ENCODE measurements at places on chromosomes 11 and 22.

DNA sequence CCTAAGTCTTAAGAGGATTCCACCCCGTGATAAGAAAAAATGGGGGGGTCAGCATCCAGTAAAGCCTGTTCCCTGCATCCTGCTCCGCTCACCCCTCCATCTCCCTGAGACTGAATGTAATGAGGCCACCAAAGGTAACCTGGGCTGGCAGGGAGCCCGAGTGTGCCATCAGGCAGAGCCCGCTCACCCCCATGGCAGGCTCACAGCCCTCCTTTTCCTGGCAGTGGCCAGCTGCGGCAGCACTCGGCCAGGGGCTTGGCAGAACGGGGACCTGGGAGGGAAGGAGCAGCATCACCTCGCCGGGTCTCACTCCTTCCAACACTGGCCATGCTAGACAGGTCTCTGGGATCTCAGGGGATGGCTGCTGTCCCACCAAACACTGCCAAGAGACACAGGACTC, 64.4 kb downstream of the PRDM11 start:
- no peak for DNase-seq

DNA sequence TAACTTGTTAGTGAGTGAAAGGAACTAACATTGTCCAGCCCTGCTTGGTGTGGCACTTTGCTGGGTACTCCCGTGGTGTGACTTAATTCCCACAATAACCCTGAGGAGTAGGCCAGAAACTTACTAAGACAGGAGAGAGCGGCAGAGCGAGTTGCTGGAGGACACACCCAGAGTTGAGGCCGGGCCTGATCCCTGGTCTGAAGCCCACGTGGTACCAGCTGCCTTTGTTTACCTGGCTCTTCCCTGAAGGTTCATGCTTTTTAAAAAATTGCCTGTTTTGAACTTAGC, 594 bp downstream of the MPST start:
- peak; percentile 19 for DNase-seq

GRCh38 chr11:60985991-60986915, 14.8 kb downstream of the CD6 start:
- peak; percentile 54 for DNase-seq

DNA sequence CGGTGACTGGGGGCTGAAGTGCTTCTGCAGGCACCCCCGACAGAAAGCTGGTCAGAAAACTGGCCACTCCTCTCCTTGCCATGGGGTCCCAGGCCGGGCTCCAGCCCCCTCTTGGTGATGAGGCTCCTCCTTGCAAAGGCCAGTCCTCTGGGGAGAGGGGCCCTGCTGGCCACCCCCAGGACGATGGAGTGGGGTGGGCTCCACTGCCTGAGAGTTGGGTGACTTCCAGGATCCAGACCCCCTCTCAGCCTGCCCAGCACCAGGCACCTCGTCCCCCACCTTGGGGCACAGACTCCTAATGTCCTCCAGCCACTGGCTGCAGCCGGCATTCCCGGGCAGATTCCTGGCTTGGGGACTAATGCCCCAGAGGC, 441 bp upstream of the RPS6KA4 start:
- no peak for DNase-seq

DNA sequence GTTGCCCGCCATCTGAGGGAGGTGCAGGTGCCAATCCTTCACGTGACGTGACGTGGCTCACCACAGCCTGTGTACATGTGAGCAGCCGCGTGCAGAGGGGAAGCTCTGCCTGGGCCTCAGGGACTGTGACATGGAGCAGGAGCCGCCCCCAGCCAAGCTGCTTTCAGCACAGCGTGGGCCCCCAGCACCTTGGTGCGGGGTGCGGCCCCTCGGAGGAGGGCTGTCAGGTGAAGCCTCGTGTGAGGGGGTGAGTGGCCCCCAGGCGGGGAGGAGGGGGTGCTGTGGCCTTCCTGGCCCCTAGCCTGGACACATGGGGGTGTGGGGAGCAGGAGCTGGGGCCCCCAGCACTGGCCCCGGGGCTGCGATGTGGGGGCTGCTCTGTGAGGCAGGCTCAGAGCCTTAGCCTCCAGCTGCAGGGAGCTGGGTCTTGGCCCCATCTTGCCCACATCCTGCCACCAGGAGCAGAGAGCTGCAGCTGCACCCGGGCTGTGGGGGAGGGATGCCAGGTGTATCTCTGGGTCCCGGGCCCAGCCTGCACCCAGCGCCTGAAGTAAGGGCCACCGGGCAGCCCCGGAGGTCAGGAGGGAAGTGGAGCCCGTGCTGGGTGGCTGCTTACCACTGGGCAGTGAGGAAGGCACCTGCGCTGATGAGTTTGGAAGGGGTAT, at the start of gene ADORA2A:
Gene ADORA2A, plus strand, starts transcription at position 100 of the 665 bp plus-strand sequence. CDS start 5,806 bp downstream, outside the sequence.
- no peak for DNase-seq

DNA sequence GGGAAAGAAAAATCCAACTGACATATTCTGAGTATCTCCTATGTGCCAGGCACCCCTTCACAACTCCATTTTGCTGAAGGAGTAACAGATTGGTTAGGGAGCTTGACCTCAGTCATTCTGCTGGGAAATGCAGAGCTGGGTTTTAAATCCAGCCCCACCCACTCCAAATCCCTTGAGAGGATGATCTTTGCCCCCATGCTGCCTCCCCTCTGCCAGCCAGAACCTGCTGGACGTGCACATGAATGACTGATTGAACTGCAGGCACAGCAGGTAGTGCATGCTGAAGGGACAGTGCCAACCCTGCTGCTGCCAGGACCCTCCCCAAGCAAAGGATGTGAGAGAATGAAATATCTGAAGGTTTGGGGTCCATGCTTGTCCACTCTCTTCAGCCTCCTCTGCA, 340.9 kb downstream of the BUD13 start:
- no peak for DNase-seq

DNA sequence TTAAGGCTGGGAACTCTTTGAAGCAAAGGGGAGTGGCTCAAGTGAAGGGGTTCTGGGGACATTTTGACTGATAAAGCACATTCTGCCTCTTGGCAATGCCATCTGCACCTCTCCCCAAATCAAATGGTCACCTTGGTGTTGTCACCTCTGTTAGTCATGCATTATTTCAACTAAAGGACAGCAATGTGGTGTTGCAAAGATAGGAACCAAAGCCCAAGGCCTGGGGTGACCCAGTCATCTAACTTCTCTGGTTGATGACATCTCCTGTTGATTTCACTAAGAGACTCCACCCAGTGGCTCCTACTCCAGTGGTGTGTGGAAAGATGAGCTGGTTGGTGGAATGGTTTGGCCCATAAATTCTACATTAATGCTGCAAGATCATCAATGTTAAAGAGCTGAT, 7.8 kb upstream of the MS4A1 start:
- no peak for DNase-seq

DNA sequence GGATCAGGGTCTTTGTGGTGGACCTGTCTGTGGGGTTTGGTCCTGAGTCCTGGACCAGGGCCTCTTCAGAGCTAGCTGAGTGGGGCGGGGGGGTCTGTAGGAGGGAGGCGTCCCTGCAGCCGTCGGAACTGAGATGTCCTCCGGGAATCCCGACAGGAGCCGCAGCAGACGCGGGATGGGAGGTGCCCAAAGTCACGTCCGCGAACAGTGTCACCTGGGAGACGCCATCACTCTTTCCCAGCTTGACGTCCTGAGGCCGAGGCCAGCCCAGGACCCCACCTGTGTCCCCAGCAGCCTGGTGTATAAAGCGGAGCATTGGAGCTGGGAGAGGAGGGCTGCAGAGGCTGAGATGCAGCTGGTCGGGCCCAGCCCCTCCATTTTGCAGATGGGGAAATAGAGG, 1234.7 kb downstream of the BRD1 start:
- DNase-seq, result no peak

GRCh38 chr11:41935795-41936194, 476.3 kb upstream of the LRRC4C start:
- no peak for DNase-seq

DNA sequence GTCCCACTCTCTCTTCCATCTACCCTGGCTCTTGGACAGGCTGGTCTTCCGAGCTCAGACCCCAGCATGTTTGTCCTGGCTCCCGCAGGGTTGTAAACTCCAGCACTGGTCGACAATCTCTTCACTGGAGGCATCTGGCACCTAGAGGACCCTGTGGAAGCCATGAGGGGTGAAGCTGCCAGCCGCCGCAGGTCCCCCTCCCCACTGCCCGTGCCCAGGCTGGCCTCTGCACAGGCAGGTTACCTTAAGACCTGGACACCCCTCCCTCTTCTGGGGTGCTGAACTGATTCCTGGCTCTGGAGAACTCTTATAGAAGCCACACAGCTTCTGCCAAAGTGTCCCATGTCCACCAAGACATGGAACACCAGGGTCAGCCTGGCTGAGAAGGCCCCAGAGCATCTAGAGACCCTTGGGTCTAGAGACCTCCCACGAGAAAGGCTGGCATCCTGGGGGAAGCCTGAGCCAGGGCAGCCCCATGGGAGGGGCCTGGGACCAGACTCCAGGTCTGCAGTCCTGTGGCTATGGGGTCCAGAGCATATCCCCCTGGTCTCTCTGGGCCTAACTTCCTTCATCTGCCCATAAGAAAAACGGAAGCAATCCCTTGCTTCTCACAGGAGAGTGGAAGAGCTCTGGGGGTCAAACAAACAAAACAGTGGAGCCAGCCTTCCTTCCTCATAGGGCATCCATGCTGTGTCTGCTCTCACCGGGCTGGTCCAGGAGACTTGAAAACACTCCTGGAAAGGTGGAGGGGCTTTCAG, 30.6 kb downstream of the LMO1 start:
- DNase-seq, result no peak

- DNase-seq, result no peak
Measured at GRCh38 chr11:11757909-11758308, 83.9 kb upstream of the USP47 start.

- no peak for DNase-seq
Measured at GRCh38 chr11:8730697-8731020, 48.1 kb downstream of the RPL27A start.

DNA sequence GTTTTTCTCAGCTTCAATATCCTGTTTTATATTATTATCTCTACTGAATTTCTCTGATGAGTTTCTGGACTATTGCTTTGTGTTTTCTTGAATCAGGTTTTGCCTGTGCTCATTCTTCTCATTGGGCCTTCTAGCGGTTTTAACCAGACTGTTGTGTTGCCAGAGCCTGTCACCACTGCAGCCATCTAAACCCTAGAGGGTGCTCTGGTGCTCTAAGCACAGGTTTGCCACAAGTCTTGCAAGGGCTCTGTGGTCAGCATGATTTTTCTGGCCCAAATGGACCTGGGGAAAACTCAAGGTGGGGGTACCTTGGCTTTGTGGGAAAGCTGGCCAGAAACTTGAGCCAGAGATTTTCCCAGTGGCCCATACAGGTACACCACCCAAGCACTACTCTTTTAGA, 52.4 kb upstream of the TYR start:
- DNase-seq, result no peak

- DNase-seq, result no peak
Measured at GRCh38 chr11:65280646-65281045, 18.9 kb downstream of the POLA2 start.

DNA sequence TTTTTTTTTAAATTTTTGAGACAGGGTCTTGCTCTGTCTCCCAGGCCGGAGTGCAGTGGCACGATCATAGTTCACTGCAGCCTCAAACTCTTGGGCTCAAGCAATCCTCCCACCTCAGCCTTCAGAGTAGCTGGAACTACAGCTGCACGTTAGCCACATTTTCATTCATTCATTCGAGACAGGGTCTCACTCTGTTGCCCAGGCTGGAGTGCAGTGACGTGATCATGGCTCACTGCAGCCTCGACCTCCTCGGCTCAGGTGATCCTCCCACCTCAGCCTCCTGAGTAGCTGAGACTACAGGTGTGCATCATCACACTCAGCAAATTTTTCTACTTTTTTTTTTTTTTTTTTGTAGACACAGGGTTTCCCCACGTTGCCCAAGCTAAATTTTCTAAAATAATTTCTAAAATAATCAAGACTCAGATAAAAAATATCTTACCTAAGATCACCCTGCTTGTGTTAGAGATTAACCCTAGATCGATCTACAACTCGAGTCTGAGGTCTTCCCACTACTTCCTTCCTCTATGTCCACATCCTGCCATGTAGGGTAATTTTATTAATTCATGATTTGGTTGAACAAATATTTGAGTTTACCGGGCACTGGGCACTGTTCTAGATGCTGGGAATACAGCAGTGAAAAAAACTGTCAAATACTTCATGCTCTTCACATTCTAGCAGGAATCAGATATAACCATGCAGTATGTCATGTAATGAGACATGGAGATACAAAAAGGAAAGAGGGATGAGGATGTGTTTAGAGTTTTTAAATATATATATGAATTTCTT, 15.1 kb downstream of the EIF4G2 start:
- no peak for DNase-seq

Data from H54 (cell line).